HepG2 (cell line): ENCODE measurements at places on chromosomes 12 and 14. TPM values are rescaled to one million over a fixed set of nuclear protein-coding genes. Genes with fewer than 3 reads are reported as not detected.

CLEC6A gene
- not detected in 2 replicates for total RNA-seq

LGR5 gene
- total RNA-seq, result 20.6 and 37.0 TPM in 2 replicates

HHIPL1 gene
- not detected in 2 replicates for total RNA-seq

GLIPR1L1 gene
- not detected in 2 replicates for total RNA-seq

CBLN3 gene
- total RNA-seq, result 0.45 and 0.66 TPM in 2 replicates

KLHDC1 gene
- total RNA-seq, result 0.11 TPM in 1 of 2 replicates, not detected in the other

DUSP6 gene
- total RNA-seq, result 37.0 and 40.9 TPM in 2 replicates

RERG gene
- total RNA-seq, result not detected in 2 replicates

TMEM119 gene
- not detected in 2 replicates for total RNA-seq

STAT2 gene
- 41.6 and 43.5 TPM in 2 replicates for total RNA-seq

DIP2B gene
- 35.8 and 52.4 TPM in 2 replicates for total RNA-seq

PRIMA1 gene
- total RNA-seq, result 3.2 and 3.8 TPM in 2 replicates

NGB gene
- not detected in 2 replicates for total RNA-seq

PITPNM2 gene
- 4.2 and 4.7 TPM in 2 replicates for total RNA-seq
